ENCODE measurements at places on chromosomes 13 and 19. TPM values are rescaled to one million over a fixed set of nuclear protein-coding genes. Genes with fewer than 3 reads are reported as not detected.

The ACP5 gene
- 12.0 TPM for total RNA-seq

The LMTK3 gene
- total RNA-seq, result 2.0 TPM

The C19orf81 gene
- not detected for total RNA-seq

The KCNJ14 gene
- total RNA-seq, result 2.2 TPM

The NCAN gene
- total RNA-seq, result 0.20 TPM

The LRRC63 gene
- 0.17 TPM for total RNA-seq

The CABP5 gene
- total RNA-seq, result not detected

The BRME1 gene
- 16.6 TPM for total RNA-seq

The LIN7B gene
- 4.9 TPM for total RNA-seq

The CDX2 gene
- total RNA-seq, result not detected

The CACNG6 gene
- not detected for total RNA-seq

The CRLF1 gene
- total RNA-seq, result not detected

The MFSD12 gene
- 136 TPM for total RNA-seq

The FGF21 gene
- not detected for total RNA-seq

The URAD gene
- not detected for total RNA-seq

The PSG6 gene
- total RNA-seq, result not detected

The SELENOV gene
- total RNA-seq, result not detected

The LILRA1 gene
- total RNA-seq, result not detected

The TMEM238 gene
- 9.7 TPM for total RNA-seq

The FCER2 gene
- not detected for total RNA-seq

The ENOX1 gene
- 0.17 TPM for total RNA-seq

The CGB3 gene
- not detected for total RNA-seq

The EPSTI1 gene
- 19.3 TPM for total RNA-seq

The ERCC2 gene
- 32.8 TPM for total RNA-seq

The SHD gene
- not detected for total RNA-seq

The VSIG10L gene
- total RNA-seq, result 6.0 TPM

The PSG3 gene
- not detected for total RNA-seq

The DCT gene
- total RNA-seq, result not detected

The PTH2 gene
- total RNA-seq, result not detected

The ZNF765 gene
- 10.8 TPM for total RNA-seq

The NLRP4 gene
- total RNA-seq, result not detected

The IGFL3 gene
- not detected for total RNA-seq

The KATNAL1 gene
- total RNA-seq, result 8.2 TPM

The PDE4A gene
- 71.1 TPM for total RNA-seq

The NLRP11 gene
- total RNA-seq, result not detected

The PTPRS gene
- total RNA-seq, result 0.21 TPM

The PGLYRP2 gene
- total RNA-seq, result 0.07 TPM

The ZNF729 gene
- not detected for total RNA-seq

The GRAMD1A gene
- 189 TPM for total RNA-seq

The ATP8A2 gene
- 0.51 TPM for total RNA-seq

The TJP3 gene
- 0.08 TPM for total RNA-seq

The ZNF85 gene
- total RNA-seq, result 10.0 TPM

The GSX1 gene
- total RNA-seq, result not detected

The ZNF540 gene
- 0.70 TPM for total RNA-seq

The RFPL4A gene
- total RNA-seq, result not detected
